Suppressor macrophage treated with lipopolysaccharide for 4 hours (primary cell): ENCODE measurements at places on chromosomes 3 and 15.

DNA sequence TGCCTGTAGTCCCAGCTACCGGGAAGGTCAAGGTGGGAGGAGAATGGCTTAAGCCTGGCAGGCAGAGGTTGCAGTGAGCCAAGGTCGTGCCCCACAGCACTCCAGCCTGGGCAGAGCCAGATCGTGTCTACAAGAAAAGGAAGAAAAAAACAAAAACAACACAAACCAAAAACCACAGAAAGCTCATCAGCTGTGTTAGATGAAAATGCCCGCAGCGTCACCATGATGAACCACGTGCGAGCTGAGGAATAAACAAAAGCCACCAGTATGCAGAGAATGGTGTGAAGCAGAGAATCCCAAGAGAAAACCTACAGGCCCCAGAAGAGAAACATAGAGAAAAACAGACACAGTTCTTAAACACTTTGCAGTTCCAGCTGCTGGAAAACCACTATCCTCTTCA, 19.7 kb upstream of the TM4SF19 start:
- no peak for DNase-seq

- no peak for DNase-seq
These were observed 29.9 kb upstream of the GOLGA8B start for GRCh38 chr15:34613301-34613700.

DNA sequence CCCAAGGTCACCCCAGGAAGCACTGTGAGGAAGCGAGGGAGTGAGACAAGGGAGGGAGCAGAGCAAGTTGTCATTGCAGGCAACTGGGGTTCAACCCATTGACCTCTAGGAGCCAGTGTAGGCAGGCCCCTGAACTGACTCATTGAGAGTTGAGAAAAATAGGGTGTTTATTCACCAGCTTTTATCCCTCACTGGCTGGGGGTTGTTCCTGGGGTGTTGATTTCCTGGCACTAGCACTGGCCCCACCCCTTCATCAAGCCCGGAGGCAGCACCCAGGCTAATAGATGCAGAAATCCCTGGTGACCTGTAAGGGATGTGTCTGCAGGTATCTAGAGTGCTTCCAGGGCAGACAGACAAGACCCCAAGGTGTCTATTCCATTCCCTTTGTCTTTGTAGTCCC, 183.9 kb downstream of the ARRDC4 start:
- no peak for DNase-seq

DNA sequence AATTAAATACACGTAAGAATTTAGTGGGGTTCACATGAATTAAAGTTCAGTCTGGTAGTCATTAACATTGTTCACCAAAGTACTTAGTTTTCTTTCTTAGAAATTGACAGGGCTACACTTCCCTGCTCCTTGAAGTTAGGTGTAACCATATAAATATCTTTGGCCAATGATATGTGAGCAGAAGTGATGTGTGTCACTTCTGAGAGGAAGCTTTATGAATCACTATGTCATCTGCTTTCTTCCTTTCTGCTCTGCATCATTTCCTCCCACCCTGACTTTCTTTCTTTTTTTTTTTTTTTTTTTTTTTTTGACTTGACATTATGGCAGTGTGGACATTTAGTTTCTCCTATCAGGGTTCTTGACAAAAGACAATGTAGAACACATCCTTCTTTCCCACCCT, 156.2 kb upstream of the COL8A1 start:
- DNase-seq, result peak; percentile 21

DNA sequence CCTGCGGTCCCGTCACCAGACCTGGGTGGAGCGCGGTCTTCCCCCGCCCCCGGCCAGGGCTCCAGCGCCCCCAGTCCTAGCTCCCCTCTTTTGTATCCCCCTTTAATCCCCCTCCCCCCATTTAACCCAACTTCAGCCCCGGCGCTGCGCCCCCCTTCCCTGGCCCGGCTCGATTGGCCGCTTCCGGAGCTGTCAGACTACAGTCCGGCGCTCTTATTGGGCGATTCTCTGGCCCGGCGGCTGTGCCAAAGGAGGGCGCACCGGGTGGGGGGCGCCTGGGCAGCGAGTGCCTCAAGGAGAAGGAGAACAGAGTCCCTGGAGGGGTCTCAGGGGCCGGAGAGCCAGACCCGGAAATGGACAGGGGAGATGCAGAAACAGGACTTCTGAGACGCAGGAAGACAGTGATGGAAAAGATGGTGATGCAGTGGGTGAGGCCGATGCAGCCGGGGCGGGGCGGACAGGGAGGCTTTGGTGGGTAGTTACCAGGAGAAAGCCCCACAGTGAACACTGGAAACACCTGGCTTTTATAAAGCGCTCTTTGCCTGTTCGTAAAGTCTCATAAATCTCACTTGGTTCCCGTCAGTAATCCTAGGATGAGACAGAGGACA, 1.2 kb upstream of the ADCY5 start:
- DNase-seq, result no peak

DNA sequence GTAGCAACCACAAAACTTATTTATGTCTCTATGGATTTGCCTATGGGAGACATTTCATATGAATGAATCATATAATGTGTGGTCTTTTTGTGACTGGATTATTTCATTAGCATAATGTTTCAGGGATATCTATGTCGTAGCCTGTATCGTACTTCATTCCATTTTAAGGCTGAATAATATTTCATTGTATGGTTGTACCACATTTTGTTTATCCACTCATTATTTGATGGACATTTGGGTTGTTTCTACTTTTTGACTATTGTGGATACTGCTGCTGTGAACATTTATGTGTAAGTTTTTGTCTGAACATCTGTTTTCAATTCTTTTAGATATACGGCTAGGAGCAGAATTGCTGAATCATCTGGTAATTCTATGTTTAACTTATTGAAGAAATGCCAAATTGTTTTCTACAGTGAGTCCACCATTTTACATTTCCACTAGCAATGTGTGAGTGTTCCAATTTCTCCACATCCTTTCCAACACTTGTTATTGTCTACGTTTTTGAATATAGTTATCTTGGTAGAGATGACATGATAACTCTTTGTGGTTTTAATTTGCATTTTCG, 134.4 kb upstream of the DAZL start:
- DNase-seq, result no peak
